ENCODE measurements at places on chromosomes 1 and 21.

- no peak for DNase-seq
These were observed 12.3 kb downstream of the NES start for GRCh38 chr1:156664767-156665411.

DNA sequence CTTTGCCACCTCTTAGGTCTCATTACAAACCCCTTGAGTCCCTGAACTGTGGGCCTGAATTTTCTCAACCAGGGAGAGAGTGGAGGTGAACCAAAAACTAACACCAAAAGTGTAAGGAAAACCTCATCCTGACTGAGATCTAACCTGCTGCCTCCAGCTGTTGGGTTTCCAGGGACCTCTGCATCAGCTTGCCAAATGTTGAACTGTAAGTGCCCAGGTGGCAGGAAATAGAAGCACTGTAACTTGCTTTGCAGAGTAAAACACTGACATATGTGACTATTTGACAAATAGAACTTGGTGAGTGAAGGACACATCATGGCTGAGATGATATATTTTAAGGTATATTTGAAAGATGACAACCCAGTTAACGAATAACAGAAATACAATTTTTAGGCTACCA is 48.4 kb upstream of the NR5A2 start:
- no peak for DNase-seq

DNA sequence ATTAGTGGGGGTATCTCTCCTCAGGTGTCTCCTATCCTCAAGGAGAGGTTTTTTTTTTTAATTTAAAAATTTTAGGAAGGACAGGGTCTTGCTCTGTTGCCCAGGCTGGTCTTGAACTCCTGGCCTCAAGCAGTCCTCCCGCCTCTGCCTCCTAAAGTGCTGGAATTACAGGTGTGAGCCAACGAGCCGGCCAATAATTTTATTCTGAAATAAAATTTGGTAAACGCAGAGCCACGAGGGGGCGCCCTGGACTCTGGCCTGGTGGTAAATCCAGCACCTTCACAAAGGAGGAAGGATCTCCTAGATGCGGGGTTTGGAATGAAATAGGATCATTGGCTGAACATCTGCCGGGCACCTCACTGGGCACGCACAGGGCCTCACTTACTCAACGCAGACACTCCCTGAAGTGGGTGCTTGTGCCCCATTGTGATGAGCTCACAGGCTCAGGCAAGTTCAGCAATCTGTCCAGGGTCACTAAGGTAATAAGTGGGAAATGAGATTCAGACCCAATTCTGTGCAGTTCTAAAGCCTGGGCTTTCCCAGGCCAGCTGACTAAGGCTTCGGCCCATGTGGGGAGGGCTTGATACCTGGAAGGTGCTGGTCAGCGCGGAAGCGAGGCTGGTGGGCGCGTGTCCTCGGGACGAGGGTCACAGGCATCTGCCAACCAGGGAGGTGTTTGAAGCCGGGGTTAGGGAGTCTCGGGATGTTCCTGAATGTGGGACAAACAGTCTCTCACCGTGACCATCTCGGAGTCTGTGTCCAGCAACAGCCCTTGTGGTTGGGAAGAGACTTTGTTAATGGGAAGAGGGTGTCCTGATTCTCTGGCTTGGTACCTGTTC is 32.7 kb upstream of the ETV3 start:
- DNase-seq, result peak; percentile 66

DNA sequence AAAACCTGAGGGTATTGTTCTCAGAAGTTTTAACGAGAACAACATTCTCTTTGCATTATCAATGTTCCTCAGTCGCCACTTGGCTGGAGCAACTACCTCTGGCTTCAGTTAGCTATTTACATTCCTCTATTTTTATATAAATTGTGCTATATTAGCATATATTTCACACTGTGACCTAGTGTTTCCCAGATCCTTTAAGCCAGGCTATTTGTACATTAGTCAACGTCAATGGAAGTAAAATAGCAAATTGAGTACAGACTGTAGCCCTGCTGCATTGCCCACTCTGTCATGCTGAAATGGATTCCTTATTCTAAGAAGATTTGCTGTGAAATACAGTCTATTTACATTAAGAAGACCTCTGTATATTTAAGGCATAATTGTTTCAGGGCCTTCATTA is 213.8 kb downstream of the ROR1 start:
- DNase-seq, result no peak

- no peak for DNase-seq
These were observed 53.8 kb upstream of the PSEN2 start for GRCh38 chr1:226816576-226816975.

DNA sequence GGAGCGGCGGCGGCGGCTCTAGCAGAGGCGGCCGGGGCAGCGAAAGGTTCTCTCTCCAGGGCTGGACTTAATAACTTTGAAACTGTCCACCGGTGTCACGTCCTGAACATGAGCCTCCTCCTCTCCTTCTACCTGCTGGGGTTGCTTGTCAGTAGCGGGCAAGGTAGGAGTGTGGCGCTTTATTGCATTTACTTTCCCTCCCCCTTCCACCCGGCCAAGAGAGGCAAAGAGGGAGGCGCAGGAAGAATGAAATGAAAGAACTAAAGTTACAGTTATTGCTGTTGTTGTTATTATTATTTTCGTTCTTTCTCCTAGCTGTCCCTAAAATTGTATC is 214 bp downstream of the NCAM2 start:
- DNase-seq, result no peak

DNA sequence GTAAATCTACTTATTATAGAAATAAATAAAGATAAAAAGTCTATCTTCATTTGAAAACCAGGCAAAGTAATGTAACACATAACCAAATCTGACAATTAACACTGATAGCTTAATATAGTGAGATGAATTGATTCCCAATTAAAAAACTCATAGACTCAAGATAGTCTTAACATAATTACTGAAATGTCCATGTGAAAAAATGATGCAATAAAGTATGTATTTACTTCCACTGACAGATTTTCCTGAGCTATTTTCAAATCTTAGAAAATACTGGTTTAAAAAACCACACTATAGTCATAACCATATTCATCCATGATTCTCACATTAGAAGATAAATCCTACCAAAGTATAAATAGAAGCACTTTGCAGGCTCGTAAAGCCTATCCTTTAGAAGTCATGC is 9.6 kb upstream of the DONSON start:
- no peak for DNase-seq

- DNase-seq, result no peak
These were observed 39.4 kb downstream of the IGFN1 start for GRCh38 chr1:201229771-201230635.

DNA sequence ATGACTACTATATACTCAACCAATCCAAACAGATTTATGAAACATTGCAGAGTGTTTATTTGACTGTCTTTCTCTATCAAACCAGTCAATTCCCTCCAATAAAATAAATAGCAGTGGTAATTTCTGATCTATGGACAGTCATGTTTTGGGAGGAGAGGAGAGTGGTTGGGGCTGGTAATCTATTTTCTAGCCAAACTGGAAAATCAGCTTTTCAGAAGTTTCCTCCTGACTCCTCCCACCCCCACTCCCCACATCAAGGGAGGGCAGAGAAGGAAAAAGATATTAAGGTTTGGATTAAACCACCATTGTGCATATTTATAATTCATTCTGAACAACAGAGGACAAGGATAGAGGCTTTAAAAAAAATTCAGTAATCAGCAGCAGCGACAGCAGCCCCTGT is 69.4 kb upstream of the SOX13 start:
- no peak for DNase-seq

GRCh38 chr21:31012133-31013089 is 25.9 kb downstream of the KRTAP19-8 start:
- DNase-seq, result no peak

DNA sequence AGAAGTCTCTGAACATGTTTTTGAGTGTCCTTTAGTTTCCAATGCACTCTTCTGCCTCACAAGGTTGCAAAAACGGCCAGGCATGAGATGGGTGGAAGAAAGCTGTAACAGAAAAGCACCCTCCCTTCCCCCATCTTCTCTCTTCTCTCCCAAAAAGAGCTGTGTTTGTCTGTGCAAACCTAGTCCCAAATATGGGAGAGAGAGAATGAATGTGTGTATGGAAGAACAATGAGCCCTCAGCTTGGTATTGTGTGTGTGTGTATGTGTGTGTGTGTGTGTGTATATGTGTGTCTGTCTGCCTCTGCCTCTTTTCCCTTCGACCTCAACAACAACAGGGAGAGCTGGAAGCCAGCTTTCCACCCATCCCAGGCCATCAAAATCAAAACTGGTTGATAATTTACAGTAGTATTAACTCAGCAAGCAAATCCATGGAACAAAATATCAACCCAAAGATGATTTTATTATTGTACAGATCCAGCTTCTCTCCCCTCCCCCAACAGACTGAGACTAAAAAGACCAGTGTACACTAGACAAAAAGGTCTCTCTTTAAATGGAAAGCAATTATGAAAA is 1.8 kb downstream of the RERE start:
- peak; percentile 42 for DNase-seq

DNA sequence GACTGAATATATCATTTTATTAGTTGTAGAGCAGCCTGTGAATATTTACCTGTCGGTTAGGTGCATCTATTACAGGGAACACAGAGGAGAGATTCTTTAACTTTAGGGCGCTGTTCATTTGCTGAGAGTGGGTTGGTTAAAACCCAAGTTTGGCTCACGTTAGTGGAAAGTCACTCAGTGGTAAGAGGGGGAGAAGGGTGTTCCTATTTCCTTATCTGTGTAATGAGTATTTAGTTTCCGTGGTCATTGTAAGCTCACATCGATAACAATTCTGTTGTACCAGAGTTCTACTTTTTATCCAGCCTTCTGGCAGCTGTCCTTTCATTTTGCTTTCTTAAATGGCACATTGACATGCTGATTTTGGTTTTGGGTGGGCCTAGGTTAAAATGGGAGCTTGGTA is 773.2 kb upstream of the ADAMTS5 start:
- no peak for DNase-seq

DNA sequence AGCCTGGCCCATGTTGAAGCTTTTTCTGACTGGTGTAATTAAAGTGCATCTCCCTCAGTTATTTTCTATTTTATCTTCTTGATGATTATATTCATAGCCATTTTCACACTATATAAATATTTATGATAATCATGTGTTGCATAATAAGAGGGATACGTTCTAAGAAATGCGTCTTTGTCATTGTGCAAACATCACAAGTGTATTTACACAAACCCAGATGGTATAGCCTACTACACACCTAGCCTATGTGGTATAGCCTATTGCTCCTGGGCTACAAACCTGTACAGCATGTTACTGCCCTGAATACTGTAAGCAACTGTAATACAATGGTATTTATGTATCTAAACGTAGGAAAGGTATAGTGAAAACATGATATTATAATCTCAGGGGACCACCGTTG is 88.1 kb downstream of the BACH1 start:
- DNase-seq, result no peak

DNA sequence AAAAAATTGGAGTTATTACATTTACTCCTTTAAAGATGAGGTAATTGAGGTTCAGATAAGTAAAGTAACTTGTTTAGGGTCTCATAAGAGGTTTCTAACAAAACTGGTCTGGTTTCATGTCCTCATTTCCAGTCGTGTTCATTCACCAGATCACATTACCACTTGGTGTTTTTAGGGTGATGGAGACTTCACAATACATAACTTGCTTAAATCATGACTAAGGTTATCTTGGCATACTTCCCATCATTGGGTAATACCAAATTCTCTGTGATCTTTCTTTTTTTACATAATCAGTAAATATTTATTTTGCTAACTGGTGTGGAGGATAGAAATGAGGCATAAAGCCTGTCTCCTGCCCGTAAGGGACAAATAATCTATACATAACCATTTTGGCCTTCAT is 31.6 kb upstream of the RPTN start:
- no peak for DNase-seq

DNA sequence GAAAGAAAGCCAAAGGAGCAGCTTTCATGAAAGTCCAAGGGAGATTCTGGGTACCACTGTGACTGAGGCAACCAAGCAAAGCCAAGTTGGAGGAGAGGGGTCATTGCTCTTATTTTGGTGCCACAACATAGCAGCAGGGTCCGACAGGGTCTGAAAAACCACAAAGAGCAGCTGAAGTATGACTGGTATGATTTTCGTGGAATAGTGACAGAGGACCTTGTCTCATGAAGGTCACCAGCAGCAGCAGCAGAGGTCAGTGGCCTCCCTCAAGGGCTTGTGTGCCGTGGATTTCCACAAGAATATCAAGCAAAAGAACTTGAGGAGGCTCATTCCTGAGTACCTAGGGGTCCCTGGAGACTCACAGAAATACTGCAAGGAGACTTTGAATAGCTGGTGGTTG is 160.9 kb upstream of the SYT6 start:
- no peak for DNase-seq

- no peak for DNase-seq
These were observed 6.6 kb downstream of the CLIC4 start for GRCh38 chr1:24751833-24752232.

- DNase-seq, result no peak
These were observed 838.9 kb downstream of the USP25 start for GRCh38 chr21:16568661-16569060.

DNA sequence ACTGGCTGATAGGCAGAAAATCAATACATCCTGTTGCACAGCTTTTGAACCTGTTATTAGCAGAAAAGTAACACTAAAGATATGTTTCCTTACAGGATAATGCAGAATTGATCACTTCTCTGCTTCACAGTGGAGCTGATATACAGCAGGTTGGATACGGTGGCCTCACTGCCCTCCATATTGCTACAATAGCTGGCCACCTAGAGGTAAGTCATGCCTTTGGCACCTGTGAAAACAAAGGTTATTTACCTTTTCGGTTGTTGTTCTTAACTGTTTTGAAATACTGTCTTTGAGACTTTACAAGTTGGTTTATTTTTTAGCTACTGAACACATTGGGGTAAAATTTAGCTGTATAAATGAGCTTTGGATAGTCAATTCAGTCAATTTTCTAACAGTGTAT is 36.3 kb downstream of the TNNI3K start:
- DNase-seq, result no peak

DNA sequence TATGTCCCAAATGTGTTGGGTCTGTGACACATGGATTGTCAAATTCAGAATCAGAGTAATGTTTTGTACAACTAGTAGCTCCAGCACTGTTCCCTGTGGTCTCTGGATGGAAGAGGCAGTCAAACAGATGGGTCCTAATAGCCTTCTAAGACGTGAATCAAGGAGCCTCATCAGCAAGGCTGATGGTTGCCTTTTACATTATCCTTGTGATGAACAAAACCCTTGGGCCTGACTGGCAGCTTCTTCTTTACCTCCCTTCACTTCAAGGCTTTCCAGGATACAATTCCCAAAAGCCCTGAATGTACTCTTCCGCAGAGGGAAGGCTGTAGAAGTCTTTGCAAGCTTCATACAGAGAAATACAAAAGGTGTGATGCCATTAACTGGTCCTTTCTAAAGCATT is 633.3 kb downstream of the USP25 start:
- no peak for DNase-seq
